Stomach (tissue), 19 donors: ENCODE measurements at places on chromosomes 7 and 10.

DNA sequence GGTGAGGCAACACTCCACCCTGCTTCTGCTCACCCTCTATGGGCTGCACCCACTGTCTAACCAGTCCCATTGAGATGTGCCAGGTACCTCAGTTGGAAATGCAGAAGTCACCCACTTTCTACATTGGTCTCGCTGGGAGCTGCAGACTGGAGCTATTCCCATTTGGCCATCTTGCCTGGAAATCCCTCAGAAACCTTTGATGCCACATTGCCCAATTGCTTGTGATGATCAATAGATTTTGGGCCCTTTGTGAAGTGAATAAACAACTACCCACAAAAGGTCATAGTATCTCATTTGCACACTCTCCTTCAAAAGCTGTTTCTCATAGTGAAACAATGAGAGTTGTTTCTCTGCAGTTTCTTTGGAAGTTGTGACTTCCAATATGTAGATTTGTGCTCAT is 742.9 kb downstream of the INHBA start:
- no peak for DNase-seq

GRCh38 chr7:561631-562373 is 42.2 kb upstream of the PDGFA start:
- DNase-seq, result peak; percentile 64

DNA sequence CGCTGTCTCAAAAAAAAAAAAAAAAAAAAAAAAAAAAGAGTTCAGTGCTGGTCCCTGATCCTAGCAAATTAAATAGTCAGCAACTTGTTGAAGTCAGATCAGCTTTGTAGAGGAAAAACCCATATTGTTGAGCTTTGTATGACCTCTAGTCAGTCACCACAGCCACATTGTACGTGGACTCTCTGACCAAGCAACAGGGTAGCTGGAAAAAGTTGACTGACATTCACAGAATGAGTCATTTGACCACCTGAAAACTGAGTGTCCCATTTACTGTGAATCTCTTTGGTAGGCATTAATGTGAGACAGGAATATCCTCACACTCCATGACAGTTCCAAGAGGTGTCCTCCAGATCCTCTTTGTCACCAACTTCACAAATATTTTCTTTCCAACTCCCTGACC is 371.1 kb downstream of the LRRTM3 start:
- no peak for DNase-seq

- peak; percentile 19 for DNase-seq
Observed at GRCh38 chr10:74981831-74982633, 129.4 kb upstream of the SAMD8 start.

DNA sequence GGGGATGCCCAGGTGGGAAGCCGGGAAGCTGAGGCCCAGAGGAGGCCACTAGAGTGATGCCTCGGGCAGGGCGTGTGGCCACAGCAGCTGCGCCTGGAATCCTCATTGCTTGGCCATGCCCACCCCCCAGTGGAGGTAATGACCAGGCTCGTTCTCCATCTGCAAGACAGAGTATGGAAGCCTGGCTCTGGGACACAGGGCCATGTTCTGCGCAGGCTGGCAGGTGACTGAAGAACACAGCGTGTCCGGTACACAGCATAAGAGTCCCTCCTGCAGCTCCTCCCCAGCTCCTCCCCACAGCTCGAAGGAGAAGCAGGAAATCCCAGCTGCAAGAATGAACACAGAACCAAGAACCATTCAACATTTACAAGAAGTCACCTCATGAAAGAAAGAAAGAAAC is 64.8 kb downstream of the SMURF1 start:
- peak; percentile 59 for DNase-seq

DNA sequence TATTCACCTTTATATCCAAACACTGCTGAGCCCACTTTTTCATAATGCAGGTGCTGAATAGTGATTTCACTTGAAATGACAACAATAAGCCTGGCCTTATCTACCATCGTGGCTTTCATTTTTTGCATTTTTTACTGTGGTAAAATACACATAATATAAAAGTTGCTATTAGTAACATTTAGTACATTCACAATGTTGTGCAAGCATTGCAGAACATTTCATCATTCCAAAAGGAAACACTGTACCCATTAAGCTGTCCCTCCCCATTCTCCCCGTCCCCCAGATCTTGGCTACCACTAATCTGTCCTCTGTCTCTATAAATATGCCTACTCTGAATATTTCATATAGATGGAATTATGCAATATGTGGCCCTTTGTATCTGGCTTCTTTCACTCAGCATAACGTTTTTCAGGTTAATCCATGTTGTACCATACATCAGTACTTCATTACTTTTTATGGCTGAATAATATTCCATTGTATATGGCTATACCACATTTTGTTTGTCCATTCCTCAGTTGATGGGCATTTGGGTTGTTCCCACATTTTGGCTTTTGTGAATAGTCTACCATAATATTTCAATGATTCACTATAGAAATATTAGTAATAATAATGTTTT is 68.5 kb upstream of the ARID5B start:
- DNase-seq, result no peak

DNA sequence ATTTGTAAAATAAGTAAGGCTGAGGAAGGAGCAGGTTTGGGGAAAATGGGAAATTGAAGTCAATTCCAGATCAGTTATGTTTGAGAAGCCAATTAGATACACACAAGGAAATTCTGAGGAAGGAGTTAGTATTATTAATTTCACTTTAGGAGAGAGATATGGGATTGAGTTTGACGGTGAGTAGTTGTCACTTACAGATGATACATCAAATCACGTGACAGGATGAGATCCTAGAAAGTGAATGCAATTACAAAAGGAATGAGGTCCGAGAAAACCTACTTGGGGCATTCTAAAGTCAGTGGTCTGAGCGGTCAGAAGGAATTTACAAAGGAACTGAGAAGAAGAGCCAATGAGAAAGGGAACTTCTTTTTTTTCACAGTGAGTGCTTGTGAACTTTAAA is 364.3 kb upstream of the TMEM229A start:
- no peak for DNase-seq

GRCh38 chr10:77011874-77012811 is 625.5 kb downstream of the KCNMA1 start:
- peak; percentile 74 for DNase-seq

DNA sequence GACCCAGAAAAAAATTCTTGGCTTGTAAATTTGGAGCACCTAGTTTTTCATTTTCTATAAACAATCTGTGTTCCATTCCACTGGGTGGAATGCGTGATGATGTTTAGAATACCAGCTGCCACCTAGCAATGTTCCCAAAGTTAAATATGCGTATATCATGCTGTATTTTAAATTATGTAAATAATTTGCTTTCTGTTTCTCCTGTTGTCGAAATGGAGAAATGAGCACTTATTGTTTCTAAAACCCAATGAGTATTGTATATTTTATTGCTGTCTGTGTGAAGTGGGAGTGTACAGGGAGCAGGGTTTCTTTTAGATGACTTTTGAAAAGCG is 49.4 kb upstream of the CELF2 start:
- no peak for DNase-seq
